ENCODE measurements at places on chromosomes 5 and 9. TPM values are rescaled to one million over a fixed set of nuclear protein-coding genes. Genes with fewer than 3 reads are reported as not detected.

DNA sequence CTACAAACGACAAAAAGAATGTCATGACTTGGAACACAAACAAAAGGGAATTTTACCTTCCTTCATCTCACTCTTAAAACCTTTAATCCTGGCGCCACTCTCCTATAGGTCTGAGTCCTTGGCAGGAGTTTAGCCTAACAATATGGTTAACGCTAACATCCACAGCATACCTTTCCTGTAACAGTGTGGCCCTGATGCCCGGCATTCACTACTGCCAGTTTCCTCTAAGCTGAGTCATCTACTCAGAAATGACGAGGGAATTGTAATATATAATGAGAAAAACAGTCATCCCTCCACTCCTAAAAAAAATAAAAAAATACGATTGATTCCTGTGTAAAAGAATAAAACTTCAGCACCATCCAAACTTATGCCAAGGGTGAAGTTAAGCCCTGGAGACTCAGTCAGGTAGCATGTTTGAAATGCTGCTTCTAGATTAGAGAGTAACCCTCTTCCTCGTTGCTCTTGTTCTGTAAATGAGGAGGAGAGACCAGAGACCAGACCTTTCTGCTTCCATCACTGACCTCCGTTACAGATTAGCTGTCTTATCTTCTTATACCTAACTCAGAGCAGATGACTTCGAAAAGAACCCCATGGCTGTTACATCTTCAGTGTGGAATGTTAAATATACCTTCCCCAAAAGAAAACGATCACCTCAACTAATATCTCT is 37.4 kb downstream of the CCDC125 start:
- no peak for DNase-seq

DNA sequence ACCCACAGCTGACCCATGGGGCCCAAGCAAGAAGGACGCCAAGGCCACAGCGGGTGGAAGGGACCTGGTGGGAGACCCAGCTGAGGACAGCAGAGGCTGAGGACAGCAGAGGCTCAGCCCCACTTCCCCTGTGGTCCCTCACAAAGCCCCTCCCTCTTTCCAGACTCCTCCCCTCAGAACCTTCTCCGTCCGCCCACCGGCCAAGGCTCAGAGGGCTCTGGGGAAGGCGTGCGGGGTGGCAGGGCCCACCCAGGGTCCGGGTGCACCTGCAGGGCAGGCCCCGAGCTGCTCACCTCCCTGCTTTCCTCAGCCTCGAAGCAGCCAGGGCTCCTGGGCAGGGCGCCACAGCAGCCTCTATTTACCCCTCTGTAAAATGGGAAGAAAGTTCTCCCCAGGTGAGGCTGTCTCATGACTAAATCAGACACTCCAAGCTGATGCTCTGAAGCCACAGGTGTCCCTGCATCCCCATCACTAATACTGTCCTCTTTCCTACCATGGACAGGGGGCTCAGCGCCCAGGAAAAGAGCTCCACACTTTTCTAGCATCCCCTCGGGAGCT is 137.9 kb upstream of the PPP1R26 start:
- DNase-seq, result no peak

- no peak for DNase-seq
Measured at GRCh38 chr9:21266733-21267484, 27.1 kb upstream of the IFNA14 start.

TNFSF15 gene
- 4.0 TPM for total RNA-seq

C7 gene
- 18.4 TPM for total RNA-seq

MARCOL gene
- total RNA-seq, result not detected

All from left colon (tissue), 2 donors.